Mucosa of descending colon (tissue), 3 donors: ENCODE measurements at places on chromosomes 1 and 21. TPM values are rescaled to one million over a fixed set of nuclear protein-coding genes. Genes with fewer than 3 reads are reported as not detected.

DNA sequence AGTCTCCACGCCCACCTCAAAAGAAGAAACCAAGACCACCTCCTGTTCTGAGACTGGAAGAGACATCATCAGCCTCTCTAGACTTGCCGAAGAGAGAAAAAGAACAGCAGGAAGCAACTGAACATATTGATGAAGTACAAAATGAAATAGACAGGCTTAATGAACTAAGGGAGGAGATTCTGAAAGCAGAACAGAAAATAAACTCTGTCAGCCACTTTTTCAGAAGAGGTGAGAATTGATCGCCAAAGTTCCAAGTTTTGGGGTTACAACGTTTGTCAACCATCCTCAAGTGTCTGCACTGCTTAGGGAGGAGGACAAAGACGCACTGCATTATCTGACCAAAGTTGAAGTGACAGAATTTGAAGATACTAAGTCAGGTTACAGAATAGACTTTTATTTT lies 45.6 kb downstream of the ABL2 start:
- DNase-seq, result no peak

GRCh38 chr1:40014253-40014706 lies 26.2 kb upstream of the CAP1 start:
- DNase-seq, result no peak

- DNase-seq, result no peak
Measured at GRCh38 chr1:92374223-92374622, 75.4 kb downstream of the RPAP2 start.

DNA sequence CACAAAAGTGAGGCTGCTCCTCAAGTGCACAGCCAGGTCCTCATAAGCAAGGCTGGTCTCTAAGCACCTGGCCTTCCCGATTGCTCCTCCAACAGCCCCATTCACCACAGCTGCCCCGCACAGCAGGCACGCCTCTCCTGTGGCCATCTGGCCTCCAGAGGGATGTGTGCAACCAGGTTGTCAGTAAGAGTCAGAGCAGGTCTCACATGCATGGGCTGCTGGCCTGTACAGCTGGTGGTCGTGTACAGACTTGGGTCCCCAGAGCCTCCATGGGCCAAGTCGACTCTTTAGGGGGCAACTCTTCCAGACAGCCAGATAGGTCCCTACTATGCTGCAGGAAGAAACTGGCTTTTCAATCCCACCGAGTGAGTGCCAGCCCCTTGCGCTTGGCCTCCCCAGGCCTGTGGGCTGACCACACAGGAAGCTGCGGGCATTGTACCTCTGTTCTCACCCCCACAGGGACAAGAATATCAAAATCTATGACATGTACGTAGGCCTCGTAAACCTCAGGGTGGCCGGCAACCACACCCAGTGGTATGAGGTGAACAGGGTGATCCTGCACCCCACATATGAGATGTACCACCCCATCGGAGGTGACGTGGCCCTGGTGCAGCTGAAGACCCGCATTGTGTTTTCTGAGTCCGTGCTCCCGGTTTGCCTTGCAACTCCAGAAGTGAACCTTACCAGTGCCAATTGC lies 1.4 kb downstream of the PRSS38 start:
- no peak for DNase-seq

DNA sequence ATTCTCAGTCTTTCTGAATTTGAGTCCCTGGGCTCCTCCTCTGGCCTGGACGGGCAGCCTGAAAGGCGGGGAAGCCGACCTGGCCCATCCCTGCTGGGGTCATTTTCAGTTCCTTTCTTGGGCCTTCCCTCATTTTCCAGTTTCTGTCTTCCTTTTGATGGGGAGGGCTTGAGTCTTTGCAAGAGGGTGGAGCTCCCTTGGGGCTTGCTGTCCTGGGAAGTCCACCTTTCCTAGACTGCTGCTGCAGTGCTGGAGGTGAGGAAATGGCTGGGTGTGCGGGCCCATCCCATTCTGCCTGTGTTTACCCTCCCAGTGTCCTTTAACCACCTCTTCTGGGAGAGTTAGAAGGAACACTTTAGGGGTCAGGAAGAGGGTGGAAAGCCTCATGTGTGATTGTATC lies 40.4 kb upstream of the SYNC start:
- DNase-seq, result peak; percentile 87

DNA sequence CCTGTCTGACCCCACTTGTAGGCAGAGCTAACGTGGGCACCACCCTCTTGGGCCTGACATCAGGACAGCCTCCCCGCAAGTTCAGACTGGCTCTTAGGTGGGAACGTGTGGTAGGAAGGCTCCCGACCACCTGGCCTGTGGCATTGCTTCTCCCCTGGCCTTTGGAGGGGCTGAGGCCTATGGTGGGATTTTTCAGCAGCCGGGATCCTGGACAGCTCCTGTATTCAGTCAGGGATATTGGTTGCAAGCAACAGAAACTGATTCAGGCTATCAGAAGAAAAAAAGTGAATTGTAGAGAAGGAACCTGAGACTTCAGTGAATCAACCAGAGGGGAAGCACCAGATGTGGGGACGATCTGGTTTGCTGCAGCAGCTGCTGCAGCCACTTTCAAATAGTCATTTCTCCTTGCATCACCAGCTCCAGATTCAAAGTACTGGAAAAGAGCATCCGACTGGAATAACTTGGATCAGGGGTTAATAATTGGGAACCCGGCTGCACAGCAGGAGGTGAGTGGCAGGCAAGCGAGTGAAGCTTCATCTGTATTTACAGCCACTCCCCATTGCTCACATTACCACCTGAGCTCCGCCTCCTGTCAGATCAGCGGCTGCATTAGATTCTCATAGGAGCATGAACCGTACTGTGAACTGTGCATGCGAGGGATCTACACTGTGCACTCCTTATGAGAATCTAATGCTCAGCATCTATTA lies 5.9 kb downstream of the RNF186 start:
- peak; percentile 51 for DNase-seq

DNA sequence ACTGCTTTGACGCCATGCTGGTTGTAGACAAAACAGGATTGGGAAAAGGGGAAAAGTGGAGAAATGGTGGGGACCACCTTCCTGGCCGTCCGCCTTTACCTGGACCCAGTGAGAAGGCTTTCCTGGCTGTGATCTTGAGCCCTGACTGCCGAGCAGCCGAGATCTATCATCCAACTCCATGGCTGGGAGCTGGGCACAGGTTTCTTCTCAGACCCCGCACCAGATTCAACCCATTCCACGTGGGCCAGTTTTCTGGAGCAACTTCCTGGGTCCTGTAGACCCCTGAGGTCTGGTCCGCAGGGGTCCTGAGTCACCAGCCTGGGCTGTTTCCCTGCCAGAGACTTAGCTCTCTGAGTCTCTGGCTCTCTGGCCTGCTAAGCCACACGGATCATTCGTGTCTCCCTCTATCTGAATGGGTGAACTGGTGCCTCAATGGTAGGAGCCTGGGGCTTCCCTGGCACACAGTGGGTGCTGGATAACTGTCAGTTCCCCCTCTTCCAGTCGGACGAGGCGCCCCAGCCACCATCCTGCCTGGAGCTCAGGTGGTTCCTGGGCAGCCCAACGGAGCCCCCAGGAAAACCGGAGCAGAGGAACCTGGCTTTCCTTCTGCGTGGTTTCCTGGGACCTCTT lies 4.5 kb upstream of the NPHP4 start:
- peak; percentile 25 for DNase-seq

POU3F1 gene
- not detected for total RNA-seq

MYOM3 gene
- total RNA-seq, result 2.6 TPM

- DNase-seq, result no peak
Measured at GRCh38 chr1:24101796-24102586, 9.9 kb downstream of the MYOM3 start.

- no peak for DNase-seq
Measured at GRCh38 chr1:182056601-182057366, 4.7 kb downstream of the ZNF648 start.

GRCh38 chr1:85295654-85296053 lies 19.2 kb upstream of the BCL10 start:
- DNase-seq, result no peak

CD164L2 gene
- total RNA-seq, result 1.3 TPM

SORT1 gene
- 89.8 TPM for total RNA-seq

SPRR2D gene
- total RNA-seq, result not detected

ALG14 gene
- 5.9 TPM for total RNA-seq

- DNase-seq, result no peak
Measured at GRCh38 chr1:35932158-35932636, 1.3 kb downstream of the AGO3 start.

SYCP1 gene
- total RNA-seq, result not detected

DNA sequence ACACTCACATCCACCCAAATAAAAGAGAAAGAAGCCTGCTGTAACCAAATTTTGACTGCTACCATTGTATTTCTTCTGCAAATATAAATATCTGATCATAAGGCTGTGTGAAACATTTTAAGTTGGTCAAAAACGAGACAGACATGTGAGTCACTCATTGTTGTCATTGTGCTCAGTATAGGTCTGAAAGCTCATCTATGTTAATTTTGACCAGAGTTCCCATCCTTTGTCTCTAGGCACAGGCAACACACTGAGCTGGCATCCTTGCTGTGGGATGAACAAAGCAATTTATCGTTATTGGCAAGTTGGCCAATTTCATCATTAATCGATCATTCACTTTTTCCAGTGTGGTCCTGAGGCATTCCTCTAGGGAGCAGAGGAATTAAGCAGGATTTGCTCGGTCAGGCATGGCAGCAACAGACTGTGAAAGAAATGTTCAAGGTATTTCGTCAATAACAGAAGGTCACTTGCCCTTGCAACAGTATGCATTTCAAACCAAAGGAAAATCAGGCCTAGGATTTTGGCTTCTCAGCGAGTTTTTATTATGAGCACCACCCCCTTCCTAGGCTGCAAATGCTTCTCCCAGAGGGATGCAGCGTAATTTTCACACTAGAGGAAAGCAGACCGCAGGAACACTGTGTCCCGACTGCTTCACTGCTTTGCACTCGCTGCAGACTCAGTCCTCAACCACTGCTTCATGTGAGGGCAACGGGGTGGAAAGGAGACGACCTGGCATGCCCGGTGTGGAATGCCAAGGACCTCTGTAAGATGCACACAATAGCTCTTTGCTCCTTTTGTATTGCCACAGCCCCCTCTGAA lies 87.9 kb upstream of the SMYD2 start:
- no peak for DNase-seq

- no peak for DNase-seq
Measured at GRCh38 chr1:72326494-72326893, 44.2 kb upstream of the NEGR1 start.

ADAMTSL4 gene
- 37.1 TPM for total RNA-seq

CACNA1S gene
- not detected for total RNA-seq

GRCh38 chr1:116224111-116224510 lies 112.9 kb downstream of the MAB21L3 start:
- no peak for DNase-seq

IL19 gene
- total RNA-seq, result not detected

TNFRSF14 gene
- 143 TPM for total RNA-seq

- no peak for DNase-seq
Measured at GRCh38 chr1:172024516-172024915, 183.2 kb downstream of the DNM3 start.

DNA sequence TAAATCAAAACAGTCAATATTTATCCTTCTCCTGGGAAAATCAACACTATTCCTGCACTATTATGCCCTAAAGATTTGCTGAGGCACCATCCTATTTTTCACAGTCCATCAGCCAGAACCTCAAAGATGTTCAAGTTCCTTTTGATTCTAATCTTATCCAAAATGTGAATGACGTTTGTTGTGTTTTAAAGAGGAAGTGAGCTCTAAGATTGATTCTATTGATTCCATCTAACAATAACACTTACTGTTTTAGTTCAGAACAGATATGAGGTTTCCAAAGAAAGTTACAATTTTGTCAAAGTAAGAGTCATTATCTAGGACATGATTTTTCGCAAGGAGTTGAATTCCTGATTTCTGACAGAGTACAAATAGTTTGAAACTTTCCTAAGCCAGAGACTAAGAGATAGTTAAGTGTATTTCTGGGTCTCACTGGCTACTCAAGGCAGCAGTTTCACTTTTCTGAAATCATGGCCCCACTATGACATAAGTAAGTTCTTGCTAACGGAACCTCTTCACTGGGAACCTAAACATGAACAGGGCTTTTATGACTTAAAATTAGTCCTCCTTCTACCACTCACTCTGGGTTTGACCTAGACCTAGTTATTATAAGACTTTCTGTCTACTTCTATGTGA lies 84.7 kb downstream of the LHX9 start:
- DNase-seq, result no peak

DNA sequence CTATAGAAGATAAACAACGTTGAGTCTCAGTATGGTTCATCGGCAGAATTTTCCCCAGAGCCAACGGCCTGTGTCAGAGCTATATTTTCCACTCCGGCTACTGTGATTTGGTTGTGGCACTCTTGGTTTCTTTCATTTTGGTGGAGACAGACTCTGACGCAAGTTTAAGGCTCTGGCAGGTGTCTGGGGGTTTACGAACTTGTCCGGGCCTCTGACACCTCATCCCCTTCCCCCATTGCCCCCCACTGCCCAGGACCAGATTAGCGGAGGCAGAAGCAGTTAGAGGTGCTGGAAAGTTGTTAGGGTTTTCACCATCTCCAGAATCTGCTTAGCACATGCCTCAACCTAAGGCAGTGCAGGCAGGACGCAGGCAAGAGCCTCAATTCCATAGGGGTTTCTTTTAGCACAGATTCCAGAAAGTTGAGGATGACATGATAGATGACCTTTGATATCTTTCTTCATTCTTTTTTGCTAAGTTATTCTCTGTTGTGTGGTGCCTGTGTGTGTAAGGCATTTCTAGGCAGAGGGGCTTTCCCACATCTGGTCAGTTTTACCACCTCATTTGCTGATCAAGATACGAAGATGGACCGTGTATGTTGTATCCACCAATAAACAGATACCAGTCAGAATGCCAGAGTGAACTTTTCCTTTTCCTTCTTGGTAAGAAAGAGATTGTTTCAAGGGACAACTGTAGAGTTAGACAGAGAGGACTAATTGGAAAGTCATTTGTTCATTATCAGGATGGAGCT lies 18.4 kb upstream of the IL10 start:
- no peak for DNase-seq

DNA sequence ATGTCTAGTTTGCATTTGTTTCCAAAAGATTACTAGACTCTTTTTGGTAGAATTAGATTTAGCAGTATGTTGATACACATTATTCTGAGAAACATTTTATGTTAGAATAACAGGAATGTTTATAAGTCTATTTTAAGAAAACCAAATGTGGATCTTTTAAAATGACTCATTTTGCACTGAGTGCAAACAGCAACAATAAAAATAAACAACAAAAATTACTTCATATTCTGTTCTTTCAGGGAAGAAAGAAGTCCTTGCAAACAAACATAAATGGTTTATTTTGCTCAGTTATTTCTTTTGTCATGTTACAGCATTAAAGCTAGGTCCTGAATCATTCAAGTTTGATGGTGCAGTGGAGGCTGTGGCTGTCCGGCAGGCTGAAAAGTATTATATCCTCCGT lies 106.8 kb upstream of the TENT5C start:
- DNase-seq, result no peak
